ENCODE measurements at places on chromosomes 13 and 19.

DNA sequence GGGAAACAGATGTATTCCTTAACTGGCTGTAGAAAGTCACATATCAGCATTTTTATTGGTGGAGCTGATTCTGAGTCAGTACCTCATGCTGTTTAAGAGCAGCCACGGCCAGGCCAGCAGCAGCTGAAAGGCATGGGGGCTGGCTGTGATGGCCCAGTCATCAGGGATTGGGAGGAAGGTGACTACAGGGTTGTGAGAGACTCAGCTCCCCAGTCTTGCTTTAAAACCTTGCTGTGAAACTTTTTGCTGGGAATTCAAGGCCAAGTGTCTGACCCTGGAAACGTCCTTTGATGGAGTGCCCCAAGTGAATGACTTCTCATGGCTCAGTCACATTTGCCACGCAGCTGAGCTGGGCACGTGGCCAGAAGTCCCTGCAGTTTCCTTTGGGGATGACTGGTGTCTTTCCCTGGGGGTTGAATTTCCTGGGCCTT lies 39.1 kb upstream of the RNF113B start:
- DNase-seq: no peak

- DNase-seq: no peak
These were observed 14.4 kb downstream of the CEACAM4 start for GRCh38 chr19:41612483-41612882.

DNA sequence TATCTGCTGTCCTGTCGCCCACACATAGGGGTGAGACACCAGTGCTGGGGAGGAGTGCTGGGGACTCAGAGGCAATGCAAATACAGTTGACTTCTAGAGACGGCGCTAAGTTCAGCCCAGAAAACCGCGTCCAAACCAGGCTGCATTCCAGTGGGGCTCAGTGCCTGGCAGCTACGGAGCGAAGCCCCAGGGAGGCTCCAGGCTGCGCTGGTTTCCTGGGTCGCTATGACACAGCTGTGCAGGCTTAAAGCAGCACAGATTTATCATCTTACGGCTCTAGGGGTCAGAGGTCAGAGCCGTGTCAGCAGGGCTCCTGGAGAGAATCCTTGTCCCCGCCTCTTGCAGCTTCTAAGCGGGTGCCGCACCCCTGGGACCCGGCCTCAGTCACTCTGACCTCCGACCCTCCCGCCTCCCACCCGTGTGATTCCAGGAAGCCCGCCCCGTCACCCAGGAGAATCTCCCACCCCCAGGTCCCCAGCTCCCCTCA lies 61.6 kb downstream of the ANKRD10 start:
- DNase-seq: no peak

DNA sequence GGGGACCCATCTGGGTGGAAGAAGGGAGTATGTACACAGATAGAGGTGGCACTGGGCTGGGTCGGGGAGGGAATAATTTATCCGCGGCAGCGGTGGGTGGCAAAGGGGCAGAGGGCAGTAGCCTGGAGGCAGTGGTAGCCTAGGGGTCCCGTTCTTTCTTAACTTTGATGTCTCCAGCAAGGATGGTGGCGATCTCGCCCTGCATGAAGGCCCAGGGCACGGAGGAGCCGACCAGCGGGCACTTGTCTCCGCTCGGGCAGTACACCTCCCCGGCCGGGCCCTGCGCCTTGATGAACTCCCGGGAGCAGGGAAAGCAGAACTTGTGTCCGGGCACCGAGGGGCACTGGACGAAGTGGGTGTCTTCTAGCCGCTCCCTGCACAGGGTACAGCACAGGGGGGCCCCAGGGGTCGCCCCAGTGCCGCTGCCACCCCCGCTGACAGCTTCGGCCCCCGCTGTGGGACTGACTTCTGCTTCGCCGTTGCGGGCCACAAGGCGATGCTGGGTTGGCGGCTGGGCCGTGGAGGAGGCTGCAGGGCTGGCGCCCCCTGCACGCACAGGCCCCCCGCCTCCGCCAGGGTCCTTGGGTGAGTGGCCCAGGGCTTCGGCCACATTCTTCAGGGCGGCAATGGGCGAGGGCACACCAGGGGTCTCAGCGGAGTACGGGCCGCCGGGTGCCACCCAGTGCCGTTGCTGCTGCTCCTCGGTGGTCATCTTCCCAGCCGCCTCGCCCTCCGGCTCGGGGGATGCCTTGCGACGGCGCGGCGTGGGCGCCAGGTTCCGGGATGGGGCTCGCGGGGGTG lies 1.9 kb downstream of the IRF2BP1 start:
- DNase-seq: no peak

- DNase-seq: no peak
These were observed 2.7 kb downstream of the B3GNT3 start for GRCh38 chr19:17797424-17798201.

DNA sequence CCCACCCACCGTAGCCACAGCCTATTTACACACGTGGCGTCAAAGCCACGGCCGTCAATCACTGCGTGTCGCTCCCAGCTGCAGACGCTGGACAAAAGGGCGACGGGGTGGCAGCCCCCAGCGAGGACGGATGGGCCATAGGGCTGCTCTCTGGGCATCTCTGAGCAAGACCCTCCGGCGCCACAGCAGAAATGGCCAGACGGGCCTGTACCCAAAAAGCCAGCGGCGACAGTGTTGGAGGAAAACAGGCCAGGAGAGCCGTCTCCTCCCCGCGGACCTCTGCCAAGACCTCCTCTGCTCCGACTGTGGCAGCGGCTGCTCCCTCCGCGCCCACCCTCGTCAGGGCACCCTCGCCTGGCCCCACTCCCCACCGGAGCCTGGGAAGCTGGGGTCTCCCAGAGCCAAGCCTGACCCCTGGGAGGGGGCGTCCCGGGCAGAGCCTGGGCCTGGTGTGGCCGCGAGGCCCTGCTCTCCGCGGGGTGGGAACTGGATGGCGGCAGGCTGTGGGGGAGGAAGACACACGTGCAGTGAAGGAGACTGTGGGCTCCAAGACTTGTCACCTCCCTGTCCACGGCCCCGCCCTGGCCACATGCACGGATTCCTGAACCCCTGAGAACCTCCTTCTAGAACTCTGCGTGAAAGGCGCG lies 2.7 kb downstream of the C2CD4C start:
- DNase-seq: no peak
